Suppressor macrophage (primary cell): ENCODE measurements at places on chromosomes 1 and 21.

DNA sequence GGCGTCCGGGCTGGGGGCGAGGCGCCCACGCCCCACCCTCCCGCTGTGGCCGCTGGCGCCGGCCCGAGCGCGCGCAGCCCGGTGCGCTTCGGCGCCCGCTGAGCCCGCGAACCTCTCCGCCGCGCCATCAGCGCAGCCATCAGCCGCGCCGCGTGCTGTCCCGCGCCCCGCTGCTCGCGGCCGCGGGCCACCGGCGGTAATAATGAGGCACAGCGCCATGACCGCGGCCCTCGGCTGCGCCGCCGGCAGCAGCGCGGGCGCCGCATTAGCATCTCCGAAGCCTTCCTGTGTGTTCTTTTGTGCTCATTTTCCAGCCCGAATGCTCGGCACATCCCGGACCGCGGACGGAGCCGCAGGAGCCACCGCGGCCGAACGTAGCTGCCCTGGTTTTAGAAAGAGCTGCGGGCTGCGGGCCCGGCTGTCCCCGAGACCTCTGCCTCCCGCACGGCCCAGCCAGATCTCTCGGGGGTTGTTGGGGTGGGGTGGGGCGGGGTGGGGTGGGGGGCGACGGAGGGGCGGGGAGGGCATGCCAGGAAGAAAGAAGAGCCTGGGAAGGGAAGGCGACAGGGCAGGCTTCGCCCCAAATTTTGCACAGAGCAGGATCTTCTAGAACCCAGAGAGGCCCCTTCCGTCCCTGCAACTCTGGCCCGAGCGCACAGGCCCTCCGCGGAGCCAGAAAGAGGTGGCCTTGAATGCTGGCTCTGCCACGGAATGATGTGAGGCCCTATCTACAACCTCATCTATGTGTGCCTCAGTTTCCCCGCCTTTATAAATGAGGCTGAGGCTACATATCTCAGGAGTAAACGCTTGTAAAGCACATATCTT, 55.3 kb downstream of the RRAGC start:
- no peak for DNase-seq

DNA sequence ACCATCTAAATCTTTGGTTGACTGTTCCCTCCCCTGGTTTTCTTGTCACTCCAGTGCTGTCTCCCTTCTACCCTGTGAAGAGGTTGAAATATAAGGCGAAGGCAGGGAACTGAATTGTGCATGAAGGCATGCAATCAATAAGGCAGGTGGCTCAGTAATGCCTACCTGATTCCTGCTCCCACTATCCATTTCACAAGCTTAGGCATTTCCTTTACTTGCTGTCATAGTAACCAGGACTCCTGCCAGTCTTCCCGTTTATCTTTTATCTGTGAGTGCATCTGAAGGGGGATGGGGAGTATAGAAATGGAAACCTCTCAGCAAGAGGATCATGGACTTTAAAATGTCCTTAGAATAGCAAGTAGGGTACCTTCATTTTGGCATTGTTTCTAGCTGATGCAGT, 40.5 kb downstream of the MRPS6 start:
- DNase-seq: no peak

DNA sequence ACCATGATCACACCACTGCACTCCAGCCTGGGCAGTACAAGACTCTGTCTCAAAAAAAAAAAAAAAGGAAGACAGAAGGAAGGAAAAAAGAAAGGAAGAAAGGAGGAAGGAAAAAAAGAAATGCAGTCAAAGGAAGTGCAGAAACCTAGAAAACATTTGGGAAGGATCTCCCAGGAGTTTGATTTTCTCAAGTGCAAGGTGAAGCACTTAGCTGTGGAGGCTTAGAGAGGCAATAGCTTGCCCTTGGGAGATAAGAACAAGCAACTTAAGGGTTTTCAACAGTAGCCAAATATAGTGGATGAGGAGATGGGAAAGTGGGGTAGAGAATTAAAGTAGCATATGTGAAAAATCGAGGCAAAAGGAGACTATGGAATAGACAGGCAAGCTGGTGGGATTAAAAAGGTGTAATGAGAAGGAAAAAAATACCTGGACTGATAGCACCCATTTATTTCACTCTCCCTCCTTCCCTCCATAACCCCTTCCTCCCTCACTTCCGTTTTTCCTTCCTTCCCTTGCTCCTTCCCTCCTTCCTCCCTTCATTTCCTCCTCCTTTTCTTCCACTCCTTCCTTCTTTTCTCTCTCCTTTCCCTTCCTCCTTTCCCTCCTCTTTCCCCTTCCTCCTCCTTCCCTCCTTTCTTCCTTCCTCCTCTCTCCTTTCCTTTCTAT, 6.8 kb upstream of the FAM89A start:
- DNase-seq: no peak

DNA sequence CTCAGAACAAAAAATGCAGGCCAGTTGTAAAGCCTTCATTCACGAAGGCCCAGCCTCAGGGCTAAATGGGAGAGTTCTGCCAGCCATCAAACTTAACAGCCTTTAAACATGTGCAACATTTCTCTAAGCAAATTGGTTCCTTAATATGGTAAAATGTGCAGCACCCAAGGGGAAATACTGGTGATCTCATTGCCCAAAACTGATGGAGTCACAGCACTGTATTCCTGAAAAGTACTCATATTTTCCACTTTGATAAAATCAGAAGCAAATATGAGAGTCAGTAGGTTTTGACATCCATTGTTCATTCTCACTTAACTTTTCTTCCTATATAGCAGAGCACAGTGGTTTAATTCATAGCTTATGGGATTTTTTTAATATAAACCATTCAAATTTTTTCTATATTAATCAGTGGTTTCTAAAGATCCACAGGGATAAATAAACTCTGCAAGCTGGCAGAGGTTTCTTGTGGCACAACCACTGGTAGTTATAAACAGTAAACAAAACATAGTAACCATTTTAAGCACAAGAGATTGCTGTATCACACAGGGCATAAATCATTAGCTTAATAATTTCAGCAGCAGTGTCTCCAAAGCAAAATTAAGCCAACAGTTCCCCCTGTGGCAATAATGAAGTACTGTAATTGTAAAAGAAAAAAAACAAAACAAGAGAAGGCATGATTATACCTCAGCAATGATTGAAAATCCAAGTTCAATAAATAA, 106.9 kb upstream of the LYPLAL1 start:
- peak; percentile 8 for DNase-seq

- no peak for DNase-seq
Measured at GRCh38 chr21:42093991-42094421, 22.9 kb downstream of the UMODL1 start.
